Kidney (tissue), 22 donors: ENCODE measurements at places on chromosomes 11 and 22.

DNA sequence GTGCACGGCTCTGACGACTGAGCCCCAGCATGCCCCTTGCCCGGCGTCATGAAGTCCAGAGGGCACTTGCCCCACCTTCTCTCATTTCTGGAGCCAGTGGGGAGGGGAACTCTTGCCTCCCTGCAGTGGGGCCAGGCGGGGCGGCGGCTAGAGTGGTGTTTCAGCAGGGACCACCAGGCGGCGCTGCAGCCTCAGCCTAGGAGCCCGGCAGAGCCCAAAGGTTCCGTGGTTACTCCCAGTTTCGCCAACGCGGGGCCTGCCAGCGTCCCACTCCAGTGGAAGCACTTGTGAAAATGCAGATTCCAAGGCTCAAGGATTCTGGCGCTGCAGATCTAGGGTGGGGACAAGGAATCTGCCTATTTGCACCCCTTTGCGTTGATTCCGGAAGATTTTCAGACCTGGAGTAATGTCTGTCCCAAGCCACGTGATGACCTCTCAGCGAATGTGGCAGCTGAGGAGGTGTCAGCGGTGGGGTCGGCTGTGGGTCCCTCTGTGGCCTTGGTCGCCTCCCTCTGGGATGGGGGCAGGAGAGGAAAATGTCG, 55.7 kb downstream of the CD82 start:
- peak; percentile 84 for DNase-seq

DNA sequence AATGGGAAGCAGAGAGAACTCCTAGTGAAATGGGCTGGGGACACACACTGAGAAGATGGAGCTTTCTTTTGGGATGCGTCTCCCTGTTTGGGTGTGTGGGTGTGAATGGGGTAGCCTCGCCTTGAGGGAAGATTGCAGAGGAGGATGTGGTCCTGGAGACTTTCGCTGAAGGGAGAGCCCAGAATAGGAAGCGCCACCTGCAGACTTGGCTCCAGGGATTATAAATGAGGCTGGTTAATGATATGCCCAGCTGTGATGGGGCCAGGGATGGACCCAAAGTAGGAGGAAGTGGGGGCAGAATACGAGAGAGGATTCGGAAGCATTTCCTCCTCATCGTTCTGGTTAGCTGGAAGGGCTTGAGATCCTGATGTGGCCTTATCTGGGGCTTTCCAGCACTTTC, 13.7 kb downstream of the RELT start:
- no peak for DNase-seq

GRCh38 chr22:39574779-39575551, 4.4 kb downstream of the CACNA1I start:
- DNase-seq = no peak

GRCh38 chr11:92682952-92683351, 286.5 kb upstream of the MTNR1B start:
- DNase-seq = no peak

- no peak for DNase-seq
Observed at GRCh38 chr11:37560991-37561390, 963.0 kb upstream of the RAG2 start.

DNA sequence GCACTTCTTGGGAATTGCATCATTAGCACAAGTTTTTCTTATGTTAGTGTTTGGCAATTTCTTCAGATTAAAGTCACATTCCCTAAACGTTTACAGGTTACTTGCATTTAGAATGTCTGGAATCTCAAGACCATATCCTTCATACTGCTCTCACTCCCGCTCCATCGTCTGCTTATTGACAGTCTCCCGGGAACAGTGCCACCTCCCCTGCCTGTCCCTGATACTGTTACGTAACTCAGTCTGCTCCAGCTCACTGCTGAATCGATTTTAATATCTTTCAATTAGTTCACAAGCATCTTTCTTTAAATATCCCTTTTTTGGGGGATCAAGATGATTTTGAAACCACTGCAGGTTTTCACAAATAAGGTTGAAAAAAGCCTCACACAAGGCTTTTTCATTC, 48.2 kb downstream of the GLYATL2 start:
- DNase-seq = no peak

- no peak for DNase-seq
Observed at GRCh38 chr22:27583856-27584255, 217.7 kb downstream of the MN1 start.

DNA sequence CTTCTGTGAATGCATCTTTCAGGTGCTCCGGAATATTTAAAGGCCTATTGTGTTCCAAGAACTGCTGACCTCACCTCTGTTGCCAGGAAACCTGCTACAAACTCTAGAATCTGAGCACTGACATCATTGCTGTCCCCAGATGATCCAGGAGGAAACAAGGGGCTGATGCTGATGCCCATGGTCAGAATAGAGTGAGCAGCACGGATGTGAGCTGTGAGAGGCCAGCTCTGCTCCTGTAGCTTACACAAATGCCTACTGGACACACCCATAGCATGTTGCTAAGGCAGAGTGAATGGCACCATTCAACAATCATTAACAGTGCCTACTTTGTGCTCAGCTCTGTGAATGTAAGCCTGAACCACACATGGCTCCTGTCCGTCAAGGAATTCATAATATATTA, 276.7 kb upstream of the API5 start:
- DNase-seq = peak; percentile 30

- DNase-seq = no peak
Observed at GRCh38 chr11:58844361-58845005, at the start of gene GLYATL2. TSS of gene GLYATL2 (minus strand) at chr11:58844704. CDS start at chr11:58839612, 5,092 bp downstream.

DNA sequence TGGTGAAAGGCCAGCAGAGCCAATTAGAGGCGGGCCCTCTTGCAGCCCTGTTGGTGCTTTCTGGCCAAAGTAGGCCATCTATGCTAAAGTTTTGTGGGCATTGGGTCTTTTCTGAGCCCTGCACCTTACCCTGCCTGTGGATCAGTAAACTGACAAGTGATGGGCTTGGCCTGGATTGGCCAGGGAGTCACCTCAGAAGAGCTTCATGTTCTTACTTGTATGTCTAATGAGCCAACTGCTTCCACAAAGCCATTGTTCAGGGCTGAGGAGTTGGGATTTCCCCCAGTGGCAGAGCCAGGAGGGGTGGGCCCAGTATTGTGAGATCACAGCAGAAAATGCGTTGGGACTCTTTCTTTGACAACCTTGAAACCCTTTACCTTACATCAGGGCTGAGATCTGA, 90.4 kb downstream of the CWC15 start:
- no peak for DNase-seq

GRCh38 chr22:43895986-43896645, 4.3 kb upstream of the PNPLA5 start:
- DNase-seq = no peak

DNA sequence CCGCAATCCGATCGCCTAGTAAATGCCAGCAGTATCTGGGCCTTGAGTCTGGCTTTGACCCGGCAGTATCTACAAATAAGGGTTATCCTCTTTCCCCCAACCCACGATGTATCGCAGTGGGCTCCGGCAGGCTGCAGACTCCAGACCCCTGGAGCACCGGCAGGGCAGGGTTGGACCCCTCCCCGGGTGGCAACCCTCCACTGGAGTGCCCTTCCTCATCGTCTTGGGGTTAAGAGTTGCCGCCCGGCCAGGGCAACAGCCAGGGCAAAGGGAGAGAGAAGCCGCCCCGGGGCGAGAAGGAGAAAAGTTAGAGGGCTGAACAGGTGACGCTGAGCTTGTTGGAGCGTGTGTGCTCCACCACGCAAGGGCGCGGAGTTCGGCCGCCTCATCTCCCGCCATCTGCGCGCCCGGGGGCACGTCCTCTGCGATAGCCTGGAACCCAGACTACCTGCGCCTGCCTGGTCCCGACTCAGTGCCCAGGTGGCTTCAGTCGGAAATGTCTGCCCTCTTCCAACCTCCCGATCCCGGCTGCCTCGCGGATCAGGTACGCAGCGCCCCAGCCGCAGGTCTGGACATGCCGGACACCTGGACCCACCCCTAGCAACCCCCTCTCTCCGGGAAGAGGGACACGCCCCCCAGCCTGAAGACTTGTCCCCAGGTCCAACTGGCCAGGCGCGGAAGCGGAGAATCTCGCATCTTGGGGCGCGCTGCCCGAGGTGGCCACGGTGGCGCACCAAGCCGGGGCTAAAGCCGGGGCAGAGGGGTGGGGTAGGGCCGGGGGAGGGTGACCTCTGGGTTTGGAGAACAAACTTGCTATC, 1.2 kb downstream of the DSCAML1 start:
- no peak for DNase-seq

DNA sequence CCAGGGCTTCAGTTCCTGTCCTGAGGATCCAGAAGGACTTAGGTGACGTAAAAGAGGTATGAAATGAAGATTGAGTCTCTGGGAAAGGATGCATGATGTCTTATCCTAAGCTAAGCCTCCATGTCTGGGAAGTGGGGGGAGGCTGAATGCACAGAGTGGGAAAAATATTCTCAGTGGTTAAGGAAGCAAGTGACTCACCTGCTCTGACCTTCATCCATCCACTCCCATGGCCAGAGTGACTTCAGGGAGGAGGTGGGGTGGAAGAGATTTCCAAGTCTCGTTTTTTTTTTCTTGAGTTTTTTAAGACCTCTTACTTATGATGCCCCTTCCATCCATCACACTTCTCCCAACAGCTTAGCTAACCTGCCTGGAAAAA, 32.5 kb upstream of the POLD3 start:
- DNase-seq = no peak

GRCh38 chr11:111107501-111107900, 138.0 kb upstream of the POU2AF2 start:
- no peak for DNase-seq

- no peak for DNase-seq
Observed at GRCh38 chr22:34669001-34669400, 397.0 kb upstream of the ISX start.

DNA sequence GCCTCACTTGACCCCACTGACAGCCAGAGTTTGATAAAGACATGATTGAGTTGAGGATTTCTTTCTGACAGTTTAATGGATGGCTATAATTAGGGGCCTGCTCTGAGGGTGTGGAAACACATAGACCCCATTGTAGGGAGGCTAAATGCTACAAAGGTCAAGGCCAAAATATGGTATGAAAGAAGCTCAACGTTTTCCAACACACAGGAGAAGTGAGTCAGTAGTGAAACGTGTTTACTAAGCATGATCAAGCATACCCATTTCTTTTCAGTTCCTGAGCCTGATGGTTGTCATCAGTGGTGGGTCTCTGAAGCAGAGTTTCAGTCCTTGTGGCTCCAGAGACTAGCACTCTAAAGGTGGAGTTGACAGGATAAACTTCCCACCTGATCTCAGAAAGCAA, 69.7 kb downstream of the SNX19 start:
- DNase-seq = no peak

DNA sequence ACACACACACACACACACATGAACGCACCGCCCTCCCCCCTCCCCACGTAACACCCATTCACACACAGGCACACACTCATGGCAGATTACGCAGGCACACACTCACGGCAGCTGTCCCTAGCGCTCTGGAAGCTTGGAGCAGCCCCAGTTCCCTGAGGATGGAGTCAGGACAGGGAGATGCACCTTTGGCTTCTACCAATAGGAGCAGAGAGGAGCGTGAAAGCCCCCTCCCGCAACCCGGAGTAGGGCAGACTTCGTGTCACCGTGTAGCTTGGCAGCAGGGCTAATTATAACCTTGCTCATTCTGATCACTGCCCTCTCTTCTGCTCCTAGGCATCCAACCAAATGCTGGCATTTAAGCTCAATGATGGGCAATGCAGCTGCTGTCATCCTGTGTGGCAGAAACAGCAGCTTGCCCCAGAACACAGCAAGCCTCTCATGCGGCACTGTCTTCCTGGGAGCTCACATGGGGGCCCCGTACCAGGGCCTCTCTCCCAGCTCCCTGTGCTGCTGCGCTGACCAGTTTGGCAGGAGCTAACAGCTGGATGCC, 31.9 kb downstream of the ANKK1 start:
- no peak for DNase-seq

- no peak for DNase-seq
Observed at GRCh38 chr22:30198152-30198825, 48.3 kb downstream of the LIF start.

DNA sequence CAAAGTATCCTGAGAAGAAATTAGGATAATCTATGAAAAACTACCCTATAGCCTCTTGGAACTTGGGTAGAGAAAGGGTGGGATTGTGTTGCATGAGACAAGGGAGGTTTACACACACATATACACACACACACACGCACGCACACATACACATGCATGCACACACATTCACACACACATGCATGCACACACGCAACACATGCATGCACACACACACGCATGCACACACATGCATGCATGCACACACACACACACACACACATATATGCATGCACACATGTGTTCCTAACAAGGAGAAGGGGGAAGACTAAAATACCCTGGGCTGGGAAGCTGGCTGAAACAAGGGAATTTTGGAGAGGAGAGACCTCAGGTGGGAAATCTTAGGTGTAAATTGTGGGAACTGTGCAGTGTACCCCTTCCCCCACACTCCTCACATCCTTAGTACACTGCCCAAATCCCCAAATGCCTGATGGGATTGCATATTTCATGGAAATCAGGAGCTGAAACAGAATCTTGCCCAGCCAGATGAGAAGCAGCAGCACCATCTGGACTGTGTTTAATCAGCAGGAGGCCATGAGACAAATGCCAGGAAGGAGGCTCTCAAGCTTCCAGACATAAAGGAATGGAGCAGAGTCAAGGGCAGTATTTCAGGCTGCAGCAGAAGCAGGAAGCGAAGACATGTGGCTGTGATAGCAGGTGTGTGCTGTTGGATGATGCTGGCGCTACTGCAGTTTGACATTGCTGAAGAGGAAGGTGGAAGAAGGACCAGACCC, 14.6 kb upstream of the POLD3 start:
- DNase-seq = no peak

DNA sequence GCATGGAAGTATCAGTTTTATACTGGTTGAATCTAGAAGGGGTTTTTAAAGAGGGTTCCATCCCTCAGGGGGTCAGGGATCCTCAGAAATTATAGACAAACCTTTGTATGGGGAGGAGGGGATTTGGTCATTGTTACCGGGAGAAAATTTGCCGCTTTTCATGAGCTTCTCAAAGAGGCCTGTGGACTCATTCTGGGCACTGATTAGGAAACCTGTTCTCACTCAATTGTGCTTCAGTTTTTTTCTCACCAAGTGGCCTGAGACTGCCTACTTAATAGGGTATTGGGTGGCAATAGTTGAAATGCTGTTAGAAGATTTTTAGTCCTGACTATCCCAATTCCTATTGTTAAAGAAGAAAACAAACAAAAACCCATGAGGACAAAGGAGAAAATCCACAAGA, 14.0 kb downstream of the MPEG1 start:
- no peak for DNase-seq

- no peak for DNase-seq
Observed at GRCh38 chr22:19644314-19645223, 69.7 kb upstream of the SEPTIN5 start.

- no peak for DNase-seq
Observed at GRCh38 chr11:76671237-76671592, 668 bp upstream of the LRRC32 start.

- peak; percentile 74 for DNase-seq
Observed at GRCh38 chr11:120622189-120622875, 110.8 kb downstream of the GRIK4 start.

- DNase-seq = no peak
Observed at GRCh38 chr11:29616611-29617010, 400.2 kb downstream of the KCNA4 start.
